ENCODE measurements at places on chromosomes 2 and 18.

DNA sequence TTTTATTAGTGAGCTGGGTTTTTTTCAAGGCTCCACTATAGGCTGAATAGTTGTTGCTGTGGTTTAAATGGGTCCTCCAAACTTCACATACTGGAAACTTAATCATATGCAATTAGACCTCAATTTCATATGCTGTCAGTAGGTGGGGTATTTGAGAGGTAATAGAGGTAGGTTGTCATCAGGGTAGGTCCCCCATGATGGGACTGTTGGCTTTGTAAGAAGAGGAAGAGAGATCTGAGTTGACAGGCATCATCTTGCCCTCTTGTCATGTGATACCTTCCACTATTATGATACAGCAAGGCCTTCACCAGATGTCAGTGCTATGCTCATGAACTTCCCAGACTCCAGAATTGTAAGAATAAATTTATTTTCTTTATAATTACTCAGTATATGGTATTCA, 819.4 kb downstream of the LRP1B start:
- no peak for DNase-seq

- DNase-seq = no peak
These were observed 298.4 kb upstream of the ZNF521 start for GRCh38 chr18:25650201-25650941.

GRCh38 chr2:67842375-67842959, 220.3 kb downstream of the C1D start:
- DNase-seq = no peak

DNA sequence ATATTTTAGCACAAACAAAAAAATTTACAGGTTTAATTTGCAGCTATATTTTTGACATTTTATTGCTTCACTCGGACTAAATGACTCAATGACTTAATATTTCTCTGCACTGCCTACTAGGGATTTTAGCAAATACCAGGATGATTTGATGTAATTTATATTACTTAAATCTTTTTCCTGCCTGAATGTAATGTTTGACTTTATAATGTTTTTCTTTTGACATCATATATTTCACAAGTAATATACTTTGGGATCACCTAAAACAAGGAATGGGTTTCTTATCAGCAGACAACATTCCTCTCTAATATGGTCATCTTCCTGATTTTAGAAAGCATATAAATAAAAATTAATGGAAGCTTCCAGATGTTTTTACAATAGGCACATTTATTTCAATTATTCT, 253.2 kb upstream of the EPC2 start:
- no peak for DNase-seq

DNA sequence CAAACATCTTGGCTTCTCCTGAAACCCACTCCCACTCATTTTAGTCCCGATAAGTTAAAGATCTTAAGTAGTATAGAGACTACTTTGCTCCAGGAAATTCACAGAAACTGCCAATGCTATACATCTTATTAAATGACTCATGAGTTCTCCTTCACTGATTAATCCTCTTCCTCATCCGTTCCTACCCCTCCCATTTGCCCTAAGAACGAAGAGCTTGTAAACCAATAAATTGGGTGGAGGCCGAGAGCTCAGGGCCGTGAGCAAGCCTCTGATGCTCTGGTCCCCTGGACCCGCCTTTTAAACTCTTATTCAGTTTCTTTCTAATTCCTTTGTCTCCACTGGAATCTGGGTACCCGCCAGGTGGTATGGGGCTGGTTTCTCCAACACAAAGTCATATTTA, 68.6 kb downstream of the METTL8 start:
- no peak for DNase-seq

GRCh38 chr2:73324126-73324725, 30.9 kb upstream of the EGR4 start:
- no peak for DNase-seq

- no peak for DNase-seq
These were observed 593 bp downstream of the SP140L start for GRCh38 chr2:230327418-230328154.

- no peak for DNase-seq
These were observed 47.0 kb downstream of the PARD6G start for GRCh38 chr18:80200171-80200931.

DNA sequence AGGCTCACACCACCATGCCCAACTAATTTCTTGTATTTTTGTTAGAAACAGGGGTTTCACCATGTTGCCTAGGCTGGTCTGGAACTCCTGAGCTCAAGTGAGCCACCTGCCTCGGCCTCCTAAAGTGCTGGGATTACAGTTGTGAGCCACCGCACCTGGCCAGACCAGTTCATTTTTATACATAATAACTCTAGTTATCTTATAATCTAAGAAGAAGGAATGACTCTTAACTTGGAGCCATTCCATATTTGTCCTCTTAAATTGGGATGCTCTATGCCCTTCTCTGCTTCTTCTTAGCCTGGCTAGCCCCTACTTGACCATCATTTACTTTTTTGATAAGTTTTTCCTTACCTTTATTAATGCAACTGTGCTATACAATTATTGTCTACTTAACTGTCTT, 2.9 kb downstream of the RBM44 start:
- no peak for DNase-seq

GRCh38 chr18:54416436-54416835, 58.7 kb downstream of the C18orf54 start:
- DNase-seq = no peak

- no peak for DNase-seq
These were observed 47.8 kb upstream of the CREB1 start for GRCh38 chr2:207481924-207482323.

DNA sequence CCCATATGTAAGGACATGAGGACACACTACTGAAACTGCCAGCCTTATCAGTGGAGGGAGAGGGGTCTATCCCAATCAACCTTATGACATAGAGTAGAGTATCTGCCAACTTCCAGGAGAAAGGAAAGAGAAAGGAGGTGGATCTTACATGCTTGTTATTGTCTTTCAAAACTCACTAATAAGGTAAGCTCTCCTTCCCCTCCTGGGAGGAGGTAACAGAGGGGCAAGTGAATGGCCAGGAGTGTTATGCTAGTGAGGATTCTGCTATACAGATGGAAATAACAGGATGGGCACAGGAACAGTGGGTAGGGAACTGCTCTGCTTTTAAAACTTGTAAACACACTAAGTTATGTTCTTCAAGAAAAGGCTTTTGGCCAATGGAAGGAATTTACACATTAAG, 1020.1 kb downstream of the TDRD15 start:
- DNase-seq = no peak

- no peak for DNase-seq
These were observed 43.4 kb downstream of the CERS6 start for GRCh38 chr2:168499500-168499899.

- DNase-seq = no peak
These were observed 79.6 kb upstream of the SPOPL start for GRCh38 chr2:138421971-138422335.

DNA sequence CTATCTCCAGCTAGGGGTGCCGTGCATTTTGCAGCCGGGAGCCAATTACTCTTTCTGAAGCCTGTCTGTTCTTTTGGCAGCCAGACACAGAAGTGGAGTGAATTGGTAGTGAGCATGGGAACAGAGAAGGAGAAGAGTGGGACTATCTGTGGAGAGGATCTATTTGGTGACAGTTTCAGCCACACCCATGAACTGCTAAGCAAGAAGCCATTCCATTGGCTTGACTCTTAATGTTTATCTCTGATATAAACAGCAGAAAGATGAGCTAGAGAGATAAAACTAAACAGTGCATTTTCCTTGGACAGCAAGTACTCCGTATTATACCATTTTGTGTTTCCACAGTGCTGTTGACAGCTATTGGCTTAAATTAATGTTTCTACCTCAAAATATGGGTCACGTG, 259.6 kb upstream of the THUMPD2 start:
- DNase-seq = no peak

GRCh38 chr2:222833410-222833809, 27.4 kb upstream of the ACSL3 start:
- no peak for DNase-seq

DNA sequence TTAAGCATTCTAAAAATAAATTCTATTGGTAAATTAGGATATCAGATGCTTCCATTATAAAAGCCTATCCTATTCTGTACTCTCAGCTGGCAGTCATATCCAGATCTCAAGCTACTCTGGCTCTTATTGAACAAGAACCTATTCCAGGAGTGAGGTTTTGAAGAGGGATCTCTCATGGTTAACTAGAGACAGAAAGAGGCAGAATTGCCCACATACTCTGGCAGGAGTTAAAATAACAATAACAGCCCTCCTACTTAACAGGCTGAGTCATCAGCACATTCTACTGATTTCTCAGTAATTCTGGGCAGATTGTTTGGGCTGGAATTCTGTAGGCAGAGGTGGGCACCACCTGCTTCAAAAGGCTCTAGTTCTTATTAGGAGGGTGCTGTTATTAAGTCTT, 142.0 kb upstream of the UNC80 start:
- DNase-seq = no peak

DNA sequence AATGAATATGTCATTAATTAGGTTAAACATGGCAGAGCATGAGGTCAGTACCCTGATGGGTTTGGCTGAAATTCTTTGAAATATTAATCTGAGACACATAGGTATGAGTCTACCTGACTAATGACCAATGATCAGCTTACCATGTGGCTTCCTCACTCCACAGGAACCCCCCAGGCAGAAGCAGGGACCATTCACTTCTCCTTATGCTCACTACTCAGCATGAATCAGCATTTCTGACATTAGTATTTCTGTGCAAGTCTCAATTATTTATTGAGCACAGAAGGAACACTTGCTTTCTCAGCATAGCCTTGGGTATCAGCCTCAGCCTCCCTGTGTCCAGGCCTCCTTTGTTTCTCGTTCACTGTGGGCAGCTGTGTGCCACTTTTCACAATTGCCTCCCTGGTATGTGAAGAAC, 9.3 kb upstream of the KCNE4 start:
- no peak for DNase-seq

GRCh38 chr2:72028996-72029395, 118.7 kb downstream of the CYP26B1 start:
- DNase-seq = no peak

- DNase-seq = no peak
These were observed 13.9 kb upstream of the D2HGDH start for GRCh38 chr2:241720560-241720959.

DNA sequence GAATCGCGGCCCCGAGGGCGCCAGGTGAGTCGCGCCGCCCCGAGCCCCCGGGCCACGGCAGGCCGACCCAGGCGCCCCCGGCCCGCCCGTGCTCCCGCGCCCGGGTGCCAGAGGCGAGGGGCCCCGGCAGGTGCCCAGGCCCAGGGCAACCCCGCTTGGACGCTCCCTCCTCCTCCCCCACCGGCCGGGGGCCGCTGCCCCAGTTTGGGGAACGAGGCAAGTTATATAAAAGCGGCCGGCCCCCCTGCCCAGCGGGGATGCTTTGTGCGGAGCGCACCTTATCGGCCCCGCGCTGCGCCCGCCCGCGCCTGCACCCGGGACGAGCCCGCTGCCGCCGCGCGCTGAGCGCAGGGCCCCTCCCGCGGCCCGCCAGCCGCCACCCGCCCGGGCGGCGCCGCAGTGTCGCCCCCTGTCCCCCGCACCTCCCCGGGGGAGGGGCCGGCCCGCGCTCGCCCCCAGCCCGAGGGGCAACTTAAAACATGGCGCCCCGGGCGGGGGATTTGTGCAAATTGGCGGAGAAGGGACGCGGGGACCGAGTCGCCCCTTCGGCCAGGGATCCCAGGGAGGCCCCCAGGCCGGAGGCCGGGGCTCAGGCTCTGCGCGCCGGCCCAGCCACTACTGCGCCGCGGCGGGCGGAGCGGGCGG, 639 bp downstream of the EPB41L3 start:
- DNase-seq = no peak

DNA sequence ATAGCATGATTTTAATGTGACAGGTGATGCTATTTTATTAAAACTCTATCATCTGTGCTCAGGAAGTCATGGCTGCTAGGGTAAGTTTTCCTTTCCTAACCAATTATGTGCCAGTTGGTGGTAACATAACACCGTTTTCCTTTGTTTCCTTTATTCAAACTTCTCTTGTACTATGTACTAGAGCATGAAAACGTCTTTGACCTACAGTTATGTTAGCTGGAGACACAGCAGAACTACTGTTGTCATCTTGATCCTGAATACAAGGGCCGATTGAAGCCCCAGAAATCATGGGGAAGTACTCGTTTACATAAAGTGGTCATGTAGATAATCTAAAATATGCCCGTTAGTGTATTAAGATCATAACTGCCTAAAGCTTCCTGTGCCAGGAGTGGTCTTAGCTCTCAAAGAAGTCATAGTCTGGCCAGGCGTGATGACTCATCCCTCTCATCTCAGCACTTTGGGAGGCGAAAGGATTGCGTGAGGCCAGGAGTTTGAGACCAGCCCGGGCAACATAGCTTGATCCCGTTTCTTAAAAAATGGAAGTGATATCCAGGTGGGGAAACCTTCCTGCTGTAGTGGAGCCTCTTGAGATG, 20.5 kb downstream of the NEDD4L start:
- no peak for DNase-seq

DNA sequence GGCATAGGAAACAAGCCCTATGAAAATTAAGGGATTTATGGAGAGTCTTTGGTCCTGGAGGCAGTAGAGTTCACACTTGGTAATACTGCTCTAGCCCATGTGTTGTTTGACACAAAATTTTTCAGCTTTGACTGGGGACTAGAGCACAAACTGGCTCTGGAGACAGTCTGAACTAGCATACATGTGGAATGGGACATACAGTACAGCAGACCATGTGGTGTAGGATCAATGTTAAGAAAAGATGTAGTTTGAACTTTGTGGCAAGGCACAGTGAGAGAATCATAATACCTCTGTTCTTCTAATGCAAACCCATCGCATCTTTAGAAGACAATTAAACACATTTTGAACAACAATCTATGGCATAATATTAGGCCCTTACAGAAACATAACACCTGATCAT, 521.5 kb upstream of the DDX18 start:
- DNase-seq = no peak

DNA sequence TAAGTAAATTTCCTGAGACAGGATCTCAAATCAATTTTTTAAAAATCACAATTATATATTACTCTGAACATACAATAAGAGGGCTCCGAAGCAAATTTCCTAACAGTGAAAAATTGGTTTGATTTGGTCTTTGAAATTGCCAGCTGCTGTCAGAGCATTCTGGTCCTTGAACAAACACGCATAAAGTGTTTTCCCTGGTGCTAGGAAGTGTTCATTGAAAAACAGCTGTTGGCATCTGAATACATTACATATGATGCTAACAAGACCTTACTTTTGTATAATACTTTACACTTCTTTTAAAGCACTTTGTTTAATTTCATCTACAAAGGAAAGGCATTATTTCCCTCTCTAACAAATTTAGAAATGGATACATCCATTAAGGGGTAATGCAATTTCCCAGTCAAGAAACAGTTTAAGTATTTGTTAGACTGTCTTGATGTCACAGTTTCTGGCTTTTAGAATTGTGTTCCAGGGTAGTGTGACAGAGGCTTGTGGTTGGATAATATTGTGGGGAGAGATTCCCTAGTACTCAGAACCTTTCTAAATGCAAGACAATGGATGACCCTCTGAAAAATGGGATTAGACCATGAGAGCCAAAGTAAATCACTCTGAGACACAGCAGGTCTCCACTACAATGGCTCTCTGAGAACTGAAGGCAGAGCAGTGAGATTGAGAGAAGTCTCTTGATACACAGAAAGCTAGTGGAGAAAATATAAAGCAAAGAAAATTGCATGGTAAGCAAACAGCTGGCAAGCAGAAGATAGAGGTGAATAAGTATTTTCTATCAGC, 299.0 kb downstream of the TRIB2 start:
- DNase-seq = no peak
